Right lung (tissue), 10 donors: ENCODE measurements at places on chromosomes 1 and 21. TPM values are rescaled to one million over a fixed set of nuclear protein-coding genes. Genes with fewer than 3 reads are reported as not detected.
A peak's percentile ranks its signal among the peaks of the same experiment; 100 is the strongest.

Gene SEMA4A
- 15.2 TPM for polyA plus RNA-seq

DNA sequence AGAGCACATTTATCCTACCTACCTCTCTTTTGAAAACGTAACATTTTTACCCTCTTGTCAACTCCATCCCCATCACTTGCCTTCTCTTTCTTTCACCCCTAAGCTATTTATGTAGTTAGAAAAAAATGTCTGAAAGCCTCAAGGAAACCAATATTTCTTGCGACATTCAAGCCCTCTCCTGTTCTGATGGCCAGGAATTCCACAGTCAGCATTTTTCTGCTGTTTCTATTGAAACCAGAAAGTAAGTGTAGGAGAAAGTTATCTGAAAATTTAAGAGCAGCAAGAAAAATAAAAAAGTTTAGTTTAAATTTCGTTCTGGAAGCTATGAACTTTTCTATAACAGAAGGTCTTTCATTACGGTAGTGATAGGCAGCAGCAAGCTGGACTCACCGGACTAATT, 247.6 kb upstream of the PBX1 start:
- no peak for DNase-seq

DNA sequence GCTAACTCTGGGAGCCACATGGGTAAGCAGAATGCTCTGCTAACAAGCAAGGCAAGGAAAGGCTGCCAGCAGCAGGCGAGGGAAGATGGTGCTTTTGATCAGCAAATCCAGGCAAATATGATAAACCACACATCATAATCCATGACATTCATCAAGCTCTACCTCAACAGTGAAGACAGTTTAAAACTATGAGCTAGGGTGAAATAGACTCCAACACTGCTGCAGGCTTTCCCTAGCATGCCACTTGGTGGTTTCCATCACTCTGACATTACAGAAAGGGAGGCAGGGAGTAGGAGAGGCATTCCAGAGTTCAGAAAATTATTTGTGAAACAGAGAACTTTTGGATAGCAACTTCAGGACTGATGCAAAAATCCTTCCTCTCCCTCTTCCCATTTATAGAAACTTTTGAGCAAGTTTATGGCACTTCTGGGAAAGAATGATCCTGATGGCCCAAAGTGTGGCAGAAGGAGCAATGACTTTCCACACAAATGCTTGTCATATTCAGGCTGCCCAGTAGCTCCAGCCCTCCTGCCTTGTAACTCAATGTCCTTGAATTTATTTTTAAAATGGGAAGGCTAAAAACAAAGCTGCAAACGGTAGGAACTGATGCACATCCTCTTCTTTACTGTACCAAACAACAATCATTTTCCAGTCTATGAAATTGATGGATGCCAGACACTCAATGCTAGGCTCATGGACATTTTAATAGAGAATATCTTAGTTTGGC, 70.8 kb downstream of the SMYD2 start:
- no peak for DNase-seq

- DNase-seq, result no peak
Observed at GRCh38 chr1:92476071-92476631, 10.6 kb downstream of the GFI1 start.

GRCh38 chr1:36653850-36654249, 171.1 kb upstream of the CSF3R start:
- peak; percentile 55 for DNase-seq

Gene SPRR3
- polyA plus RNA-seq, result 0.42 TPM

DNA sequence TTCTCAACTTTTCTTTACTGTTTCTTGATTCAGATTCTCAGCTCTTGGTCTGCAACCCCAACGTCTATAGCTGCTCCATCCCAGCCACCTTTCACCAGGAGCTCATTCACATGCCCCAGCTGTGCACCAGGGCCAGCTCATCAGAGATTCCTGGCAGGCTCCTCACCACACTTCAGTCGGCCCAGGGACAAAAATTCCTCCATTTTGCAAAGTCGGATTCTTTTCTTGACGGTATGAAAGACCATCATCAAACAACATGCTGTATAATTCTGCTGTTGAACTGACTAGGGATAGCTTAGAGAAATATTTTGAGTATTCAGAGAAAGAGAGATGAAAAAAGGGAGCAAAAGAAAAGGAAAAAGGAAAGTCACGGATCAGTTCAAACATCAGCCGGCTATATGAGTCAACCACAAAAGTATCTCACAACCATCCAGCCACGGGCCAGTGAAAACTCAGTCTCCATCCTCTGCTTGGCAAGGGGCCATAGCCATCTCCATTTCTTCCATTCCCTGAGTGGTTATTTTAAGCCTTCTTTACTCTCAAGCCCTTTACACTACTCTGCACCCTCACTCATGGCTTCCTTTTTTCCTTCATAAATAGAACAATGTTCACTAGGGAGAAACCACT, 14.1 kb downstream of the DNASE2B start:
- DNase-seq, result no peak

DNA sequence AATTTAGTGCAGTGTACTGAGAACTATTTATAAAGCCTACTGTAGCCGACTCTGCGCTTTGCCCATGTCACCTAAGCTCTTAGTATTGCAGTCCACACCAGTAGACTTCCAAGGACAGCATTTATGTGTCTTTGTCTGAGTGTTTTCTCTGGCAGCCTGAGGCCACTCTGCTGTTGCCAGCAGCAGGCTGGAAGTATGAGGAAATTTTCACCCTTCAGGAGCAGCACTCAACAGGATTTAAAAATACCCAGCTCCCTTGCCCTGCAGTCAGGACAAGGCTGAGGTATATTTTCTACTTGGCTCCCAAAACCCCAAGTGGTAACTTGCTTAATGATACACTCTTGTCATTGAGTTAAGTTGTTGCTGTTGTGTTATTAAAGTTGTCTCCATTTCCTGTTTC, 230.1 kb downstream of the SRGAP2C start:
- no peak for DNase-seq

Gene ADAMTSL4
- polyA plus RNA-seq, result 13.3 TPM

GRCh38 chr1:197763307-197763706, 12.0 kb downstream of the DENND1B start:
- no peak for DNase-seq

Gene CD55
- polyA plus RNA-seq, result 49.4 TPM

DNA sequence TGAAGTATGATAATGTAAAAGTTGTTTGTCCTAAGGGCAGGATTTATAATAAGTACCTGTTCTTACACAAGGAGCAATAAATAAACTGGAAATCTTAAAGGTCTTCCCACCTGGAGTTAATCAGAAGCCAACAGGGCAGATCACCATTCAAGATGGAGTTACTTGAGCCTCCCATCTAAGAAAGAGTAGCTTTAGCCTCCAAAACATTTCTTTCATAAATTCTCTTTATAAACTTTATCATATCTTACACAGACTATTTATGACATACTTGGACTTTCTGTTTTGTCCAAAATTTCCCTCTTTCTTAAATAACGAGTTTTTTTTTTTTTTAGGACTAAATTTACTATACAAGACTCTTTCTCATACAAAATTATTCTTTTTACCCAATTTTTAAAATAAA, 18.5 kb downstream of the OR2T1 start:
- DNase-seq, result no peak

GRCh38 chr1:111733992-111734341, 5.2 kb downstream of the INKA2 start:
- no peak for DNase-seq

DNA sequence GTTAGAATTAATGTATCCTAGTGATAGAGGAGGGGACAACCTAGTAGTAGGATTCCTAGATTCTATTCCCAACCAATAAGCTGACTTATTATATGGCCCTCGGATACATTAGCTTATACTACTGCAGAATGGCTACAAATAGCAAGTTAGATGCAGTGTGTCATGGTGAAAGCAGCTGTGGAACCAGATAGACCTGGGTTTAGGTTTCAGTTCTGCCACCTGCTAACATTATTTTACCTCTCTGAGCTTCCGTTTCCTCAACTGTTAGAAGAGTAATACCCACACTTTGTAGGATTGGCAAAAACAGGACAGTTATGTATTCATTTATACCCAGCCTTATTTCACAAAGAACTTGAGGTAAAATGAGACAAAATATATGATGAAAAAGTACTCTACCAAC, 21.6 kb upstream of the MAGOH start:
- no peak for DNase-seq

DNA sequence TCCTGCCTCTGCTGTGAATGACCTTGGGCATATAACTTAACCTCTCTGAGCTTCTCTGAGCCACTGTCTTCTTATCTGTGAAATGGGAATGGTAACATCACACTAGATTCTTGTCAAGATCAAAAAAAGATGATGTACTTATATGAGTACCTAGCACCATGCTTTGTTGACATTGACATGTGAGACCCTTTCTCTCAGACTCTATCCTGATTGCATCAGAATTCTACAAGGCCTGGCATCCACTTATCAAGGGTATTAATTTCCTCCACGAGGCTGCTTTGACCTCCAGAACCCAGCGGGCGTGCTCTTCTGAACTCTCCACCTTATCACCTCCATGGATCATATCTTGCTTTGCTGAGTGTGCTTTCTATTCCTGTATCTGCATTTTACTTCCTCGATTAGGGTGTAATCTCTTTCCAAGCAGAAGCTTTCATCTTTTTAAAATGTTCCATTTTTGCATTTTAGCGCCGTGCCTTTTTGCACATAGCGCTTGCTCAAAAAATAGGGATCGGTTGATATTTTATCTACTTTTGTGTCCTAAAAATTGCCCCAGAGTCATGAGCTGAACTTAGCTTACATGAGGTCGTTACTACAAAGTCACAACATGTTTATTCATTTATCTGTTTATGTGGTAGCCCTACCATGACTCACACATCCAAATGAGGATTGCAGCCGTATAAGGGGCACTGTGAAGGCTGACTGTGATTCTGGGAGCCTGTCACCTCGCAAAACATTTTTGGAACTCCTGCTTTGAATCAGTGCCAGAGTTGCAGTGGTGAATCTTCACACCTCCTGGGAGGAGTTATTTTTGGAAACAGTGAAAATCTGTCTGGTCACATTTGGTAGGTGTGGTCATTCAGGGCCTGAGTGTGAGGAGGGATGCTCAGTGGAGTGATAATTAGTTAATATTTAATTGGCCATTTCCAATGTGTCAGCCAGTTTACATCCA, 63.2 kb downstream of the IER5 start:
- no peak for DNase-seq

DNA sequence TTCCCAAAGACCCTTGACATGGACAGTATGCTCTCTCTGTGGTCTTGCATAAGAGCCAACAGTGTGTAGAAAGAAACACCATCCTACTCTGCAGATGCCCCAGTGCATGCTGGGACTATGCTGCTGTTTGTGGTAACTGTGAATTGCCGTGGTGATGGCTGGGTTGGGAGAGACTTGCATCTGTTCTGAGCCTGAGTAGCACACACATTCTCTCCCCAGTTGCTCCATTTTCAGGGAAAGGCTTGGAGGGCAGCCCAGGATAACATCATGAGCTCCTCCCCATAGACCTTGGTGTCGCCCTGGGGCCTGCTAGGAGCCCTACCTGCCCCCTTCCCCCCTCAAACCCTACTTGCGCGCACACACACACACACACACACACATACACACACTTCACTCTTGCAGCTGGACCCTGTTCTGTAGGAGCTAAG, 120.9 kb upstream of the IPO9 start:
- no peak for DNase-seq

Gene C1orf185
- polyA plus RNA-seq, result not detected

Gene SPATA6
- polyA plus RNA-seq, result 22.6 TPM

Gene NEK2
- 14.1 TPM for polyA plus RNA-seq

DNA sequence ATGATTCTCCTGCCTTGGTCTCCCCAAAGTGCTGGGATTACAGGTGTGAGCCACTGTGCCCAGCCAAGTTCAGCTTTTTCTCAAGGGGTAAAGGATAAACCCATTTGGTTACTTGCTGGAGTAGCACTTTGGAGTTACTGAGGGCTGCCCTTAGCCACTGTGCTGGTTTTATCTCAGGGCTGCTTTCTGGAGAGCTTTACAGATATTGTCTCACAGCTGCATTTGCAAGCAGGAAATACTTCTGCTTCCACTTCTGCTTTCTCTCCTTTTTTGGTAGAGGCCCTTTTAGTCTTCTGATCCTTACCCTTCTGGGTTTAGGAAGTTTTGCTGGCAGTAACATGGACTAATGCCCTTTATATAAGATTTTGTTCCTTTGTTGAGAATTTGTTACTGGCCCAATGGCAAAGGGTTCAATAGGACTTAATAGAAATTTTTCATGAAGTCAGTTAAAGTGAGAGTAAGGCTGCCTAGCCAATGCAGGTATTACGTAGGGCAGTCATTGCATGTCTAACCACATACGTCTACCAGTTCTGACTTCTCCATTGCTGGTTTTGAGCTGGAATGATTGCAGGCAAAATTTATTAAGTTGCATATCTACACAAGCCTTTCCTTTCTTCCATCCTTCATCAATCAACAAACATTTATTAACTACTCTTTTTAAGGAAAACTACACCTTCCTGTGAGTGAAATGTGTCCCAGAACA, 24.4 kb downstream of the CAP1 start:
- DNase-seq, result no peak

Gene UTS2
- polyA plus RNA-seq, result 0.10 TPM

DNA sequence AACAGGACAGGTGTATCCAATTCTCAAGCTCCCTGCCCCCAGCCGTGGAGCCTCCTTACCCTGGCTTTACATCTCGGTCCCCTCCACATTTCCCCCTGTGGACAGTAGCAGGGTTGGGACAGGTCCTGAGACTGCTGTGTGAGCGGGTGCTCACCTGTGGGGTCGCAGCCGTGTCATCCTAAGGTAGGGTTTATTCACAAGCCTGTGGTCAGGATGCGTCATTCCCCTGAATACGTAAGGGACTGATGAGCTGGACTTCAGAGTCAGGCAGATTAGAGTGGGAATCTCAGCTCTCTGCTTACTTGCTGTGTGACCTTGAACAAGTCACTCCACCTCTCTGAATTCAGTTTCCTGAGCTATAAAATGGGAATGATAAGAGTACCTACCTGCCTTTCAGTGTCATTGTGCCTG, 17.7 kb downstream of the ZNF362 start:
- DNase-seq, result no peak

DNA sequence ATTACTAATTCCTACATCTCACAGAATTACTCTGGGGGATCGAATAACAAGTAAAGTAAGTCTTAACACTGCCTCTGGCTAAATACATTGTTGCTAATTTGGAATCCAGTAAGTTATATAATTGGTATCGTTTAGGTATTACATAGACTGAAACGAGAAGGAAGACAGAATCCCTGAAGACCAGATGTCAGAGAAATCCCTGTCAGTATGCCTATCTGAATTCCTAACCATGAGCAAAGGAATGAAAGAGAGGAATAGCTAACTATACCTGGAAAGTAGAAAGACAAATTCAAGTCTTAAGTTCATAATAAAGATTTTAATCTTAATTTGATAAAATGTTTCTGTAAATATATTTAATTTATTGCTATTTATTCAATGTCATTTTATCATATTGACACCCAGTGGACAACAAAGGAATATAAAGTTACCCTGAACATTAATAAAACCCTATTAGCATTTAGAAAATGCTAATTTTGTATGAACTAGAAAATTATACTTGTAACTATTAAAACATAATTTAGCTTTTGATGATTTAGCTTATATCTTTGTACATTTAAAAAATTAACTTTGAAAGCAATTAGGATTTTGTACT, 11.4 kb downstream of the DEPDC1 start:
- no peak for DNase-seq

Gene TAL1
- polyA plus RNA-seq, result 8.4 TPM

- DNase-seq, result no peak
Observed at GRCh38 chr1:167689567-167689920, 32.2 kb upstream of the MPZL1 start.
